SHP77 treated with DMSO at 0.1 percent for 48 hours (cell line): ENCODE measurements at places on chromosomes 13 and 19.

DNA sequence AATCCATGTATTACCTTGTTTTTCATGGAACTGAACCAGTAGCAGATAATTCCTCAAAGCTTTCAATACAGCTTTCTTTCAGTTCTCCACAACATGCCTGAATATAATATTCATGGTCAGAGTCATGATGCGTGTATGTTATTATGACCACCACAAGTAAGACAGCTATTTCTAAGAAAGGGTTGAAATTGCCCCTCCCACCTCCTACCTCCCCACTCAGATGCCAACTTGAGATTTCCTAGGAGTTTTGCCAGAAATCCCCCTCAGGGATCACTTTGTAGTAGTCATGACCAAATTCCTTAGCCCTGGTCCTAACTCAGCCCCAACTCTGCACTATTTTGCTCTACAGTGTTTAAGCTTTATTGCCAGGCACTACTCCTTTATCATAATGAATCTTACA lies 69.9 kb upstream of the RAP2A start:
- DNase-seq = no peak

DNA sequence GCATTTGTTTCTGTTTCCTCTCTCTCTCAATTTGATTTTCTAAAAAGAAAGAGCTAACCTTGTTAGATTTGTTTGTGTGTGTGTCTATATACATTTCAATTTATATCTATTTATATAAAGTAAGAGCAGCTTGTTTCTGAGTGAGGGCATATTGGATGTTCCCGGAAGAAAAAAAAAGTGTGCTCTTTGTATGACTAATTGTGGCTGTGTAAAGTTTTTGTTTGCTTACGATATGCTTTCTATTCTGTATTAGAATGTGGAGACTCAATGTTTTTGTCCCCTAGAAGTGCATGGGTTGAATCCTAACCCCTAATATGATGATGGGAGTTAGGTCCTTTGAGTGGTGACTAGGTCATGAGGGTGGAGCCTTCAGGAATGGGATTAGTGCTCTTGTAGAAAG lies 66.6 kb upstream of the C1QTNF9B start:
- DNase-seq = no peak

GRCh38 chr13:73571376-73571775 lies 512.6 kb downstream of the KLF5 start:
- no peak for DNase-seq

DNA sequence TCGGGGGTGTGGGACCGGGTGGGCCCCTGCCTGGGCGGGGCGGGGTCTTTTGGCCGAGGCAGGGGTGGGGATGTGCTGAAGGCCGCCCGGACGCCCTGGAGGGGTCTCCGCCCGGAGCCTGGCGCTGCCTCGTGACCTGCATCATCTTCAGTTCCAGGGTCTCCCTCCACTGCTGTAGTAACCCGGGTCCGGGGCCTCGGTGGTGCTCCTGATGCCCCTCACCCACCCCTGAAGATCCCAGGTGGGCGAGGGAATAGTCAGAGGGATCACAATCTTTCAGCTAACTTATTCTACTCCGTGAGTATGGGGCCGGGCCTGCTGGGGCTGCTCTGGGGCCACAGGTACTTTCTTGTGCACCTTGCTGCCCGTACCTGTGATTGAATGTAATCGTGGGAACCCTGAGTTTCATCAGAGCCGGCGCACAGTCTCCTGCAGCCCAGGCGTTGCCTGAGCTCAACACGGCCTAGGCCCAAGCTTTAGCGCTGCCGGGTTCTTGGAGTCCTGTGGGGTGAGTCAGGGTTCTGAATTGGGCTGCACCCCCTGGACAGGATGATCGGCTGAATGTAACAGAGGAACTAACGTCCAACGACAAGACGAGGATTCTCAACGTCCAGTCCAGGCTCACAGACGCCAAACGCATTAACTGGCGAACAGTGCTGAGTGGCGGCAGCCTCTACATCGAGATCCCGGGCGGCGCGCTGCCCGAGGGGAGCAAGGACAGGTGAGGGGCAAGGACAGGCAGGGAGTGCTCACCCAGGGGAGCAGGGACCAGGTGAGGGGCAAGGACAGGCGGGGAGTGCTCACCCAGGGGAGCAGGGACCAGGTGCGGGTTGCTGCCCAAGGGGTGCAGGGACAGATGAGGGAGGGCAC lies 10.5 kb downstream of the PEAK3 start:
- no peak for DNase-seq
